ENCODE measurements at places on chromosomes 1 and 21.

GRCh38 chr1:53949023-53949990 is 3.2 kb downstream of the LRRC42 start:
- DNase-seq, result peak; percentile 63

DNA sequence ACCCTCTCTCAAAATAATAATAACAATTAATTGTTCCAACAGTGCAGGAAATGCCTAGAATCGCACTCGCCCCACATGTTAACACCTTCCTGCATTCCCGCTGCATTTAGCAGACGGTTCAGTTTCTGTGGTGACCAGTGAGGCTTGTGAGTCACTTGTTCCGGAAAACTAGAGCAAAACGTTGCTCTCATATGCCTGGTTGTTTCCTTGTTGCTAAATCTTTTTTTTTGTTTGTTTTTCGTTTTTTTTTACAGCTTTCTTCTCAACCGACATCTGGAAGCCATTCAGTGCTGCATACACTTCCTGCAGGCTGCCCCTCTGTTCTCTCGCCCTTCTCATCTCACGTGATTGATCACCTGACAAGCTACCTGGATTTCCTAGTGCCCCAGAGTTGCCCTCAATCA is 56.9 kb upstream of the TMPRSS2 start:
- DNase-seq, result no peak

- no peak for DNase-seq
Observed at GRCh38 chr1:25126562-25126961, 105.7 kb downstream of the SYF2 start.

DNA sequence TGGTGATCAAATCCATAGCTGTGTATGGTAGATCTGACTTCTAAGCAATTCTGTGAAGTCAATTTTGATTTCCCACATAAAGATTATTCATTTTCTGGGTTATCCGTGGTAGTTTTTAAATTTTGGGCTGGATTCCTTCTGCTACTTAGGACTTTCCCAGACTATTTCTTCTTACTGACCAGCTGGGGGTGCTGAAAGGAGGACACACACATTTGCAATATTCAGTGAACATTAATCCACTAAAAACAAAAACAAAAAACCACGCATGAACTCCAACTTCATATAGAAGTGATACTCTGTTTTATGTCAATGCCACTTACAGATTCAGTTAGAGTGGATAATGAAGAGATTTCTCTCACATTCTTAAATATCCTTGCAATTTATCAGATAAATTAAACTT is 105.4 kb downstream of the KCTD3 start:
- DNase-seq, result no peak

DNA sequence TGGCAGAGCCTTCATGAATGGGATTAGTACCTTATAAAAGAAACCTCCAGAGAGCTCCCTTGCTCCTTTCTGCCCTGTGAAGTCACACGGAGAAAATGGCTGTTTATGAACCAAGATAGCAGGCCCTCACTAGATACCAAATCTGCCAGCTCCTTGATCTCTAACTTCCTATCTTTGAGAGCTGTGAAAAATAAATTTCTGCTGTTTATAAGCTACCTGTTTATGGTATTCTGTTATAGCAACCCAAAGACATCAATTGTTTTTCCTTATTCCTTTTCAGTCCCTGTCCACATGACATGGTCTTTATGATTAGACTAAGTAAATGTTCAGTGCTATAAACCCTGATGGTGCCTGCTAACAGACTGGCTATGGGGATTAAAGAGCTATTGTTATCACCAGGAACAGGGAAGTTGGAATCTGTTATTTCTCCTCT is 9.7 kb upstream of the STIL start:
- no peak for DNase-seq

DNA sequence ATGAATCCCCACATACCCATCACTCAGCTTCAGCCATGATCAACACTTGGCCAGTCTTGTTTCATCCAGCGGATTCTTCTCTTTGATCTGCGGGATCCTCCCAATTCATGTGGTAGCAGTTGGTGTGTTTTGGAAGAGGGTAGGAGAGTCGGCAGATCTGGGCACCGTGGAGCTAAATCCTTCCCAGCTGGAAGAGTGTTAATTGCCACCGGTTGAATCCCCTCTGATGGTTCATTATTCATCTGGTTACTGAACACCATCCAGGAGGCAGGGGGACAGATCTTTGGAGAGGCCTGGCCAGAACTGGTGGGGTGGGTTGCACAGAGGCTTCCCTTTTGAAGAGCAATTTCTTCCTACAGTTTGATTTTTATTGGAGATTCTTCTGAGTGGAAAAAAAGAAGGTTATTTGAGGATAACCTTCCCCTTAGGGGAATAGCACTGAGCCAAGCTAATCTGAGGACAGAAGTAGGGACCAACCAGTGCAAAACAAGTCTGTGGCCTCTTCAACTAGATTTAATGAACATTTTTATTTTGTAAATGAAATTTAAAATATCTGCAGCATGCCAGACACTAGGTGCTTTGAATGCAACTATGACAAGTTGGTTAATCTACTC is 8.1 kb downstream of the NFASC start:
- DNase-seq, result peak; percentile 47

DNA sequence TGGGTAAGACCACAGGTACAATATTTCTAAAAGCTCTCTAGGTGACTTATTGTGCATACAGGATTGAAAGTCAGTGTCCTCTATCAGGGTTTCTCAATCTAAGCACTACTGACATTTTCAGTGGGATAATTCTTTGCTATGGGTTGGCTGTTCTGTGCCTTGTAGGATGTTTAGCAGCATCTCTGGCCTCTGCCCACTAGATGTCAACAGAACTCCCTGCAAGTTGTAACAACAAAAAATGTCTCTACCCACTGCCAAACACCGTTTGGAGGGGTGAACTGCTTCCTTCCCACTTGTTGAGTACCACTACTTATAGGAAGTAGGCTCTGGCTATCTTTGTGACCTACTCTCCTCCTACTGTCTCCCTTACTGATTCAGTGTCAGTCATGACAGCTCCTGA is 90.1 kb upstream of the ZRANB2 start:
- DNase-seq, result no peak

GRCh38 chr1:219732814-219733491 is 120.0 kb upstream of the ZC3H11B start:
- no peak for DNase-seq

GRCh38 chr1:42733415-42734200 is 6.4 kb downstream of the CLDN19 start:
- DNase-seq, result no peak

Data from brain (organoid and tissue), 16 donors.